Stimulated activated CD4-positive, alpha-beta T cell treated with anti-CD3 and anti-CD28 coated beads, Interleukin-15, amount 100 ng/mL, for 1 hour (primary cell): ENCODE measurements at places on chromosomes 7 and 10.

DNA sequence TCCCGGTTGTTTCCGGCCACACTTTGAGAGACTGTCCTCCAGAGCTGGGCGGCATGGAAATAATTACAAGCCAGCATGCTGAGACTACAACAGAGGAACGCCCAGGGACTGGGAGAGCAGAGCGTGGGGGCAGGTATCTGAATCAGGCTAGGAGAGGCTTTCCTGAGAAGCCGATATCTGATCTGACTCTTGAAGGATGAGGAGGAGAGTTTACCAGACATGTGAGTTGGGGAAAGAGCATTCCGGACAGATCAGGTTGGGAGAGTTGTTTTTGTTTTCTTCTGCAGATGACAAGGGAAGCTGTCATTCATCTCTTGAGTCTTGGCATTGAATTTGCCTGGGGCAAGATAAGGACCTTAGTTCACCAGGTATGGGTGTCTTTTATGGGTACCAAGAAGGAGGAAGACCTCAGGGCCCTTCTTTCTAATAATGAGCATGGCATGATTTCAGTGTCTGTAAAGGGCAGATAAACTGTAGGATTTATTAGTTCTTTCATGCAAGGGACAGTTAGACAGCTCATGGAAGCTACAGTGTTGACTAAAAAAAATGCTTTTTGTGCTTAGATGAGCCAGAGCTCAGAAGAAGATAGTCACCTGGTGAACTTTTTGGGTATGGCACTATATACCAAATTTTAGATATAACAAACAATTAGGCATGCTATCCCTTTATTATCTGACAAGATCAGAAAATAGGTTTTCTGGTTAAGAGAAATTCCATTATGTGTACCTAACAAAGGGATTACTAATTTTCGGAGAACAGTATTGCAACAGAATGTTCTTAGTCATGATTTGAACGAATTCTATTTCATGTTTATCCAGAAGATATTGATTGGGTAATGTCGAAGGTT, 36.2 kb downstream of the WBP1L start:
- DNase-seq = no peak

- DNase-seq = no peak
Observed at GRCh38 chr10:130926442-130926841, 385.1 kb downstream of the TCERG1L start.

DNA sequence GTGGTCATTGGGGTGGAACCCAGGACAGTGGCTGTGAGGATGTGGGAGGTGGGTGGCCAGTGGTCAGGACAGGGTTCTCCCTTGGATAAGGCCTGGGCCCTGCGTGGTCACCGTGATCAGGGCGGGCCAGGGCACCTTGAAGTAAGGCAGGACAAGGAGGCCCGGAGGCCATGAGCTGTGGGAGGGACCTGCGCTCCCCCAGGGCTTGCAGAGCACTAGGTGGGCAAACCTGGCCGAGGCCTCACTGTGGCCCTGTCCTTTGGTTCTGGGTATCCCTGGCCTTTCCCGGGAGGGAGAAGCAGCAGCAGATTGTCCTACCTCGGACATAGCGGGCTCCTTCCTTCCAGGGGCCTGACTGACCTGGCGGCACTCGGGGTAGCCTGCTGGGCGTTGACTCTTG, 144.8 kb upstream of the RET start:
- DNase-seq = no peak

GRCh38 chr10:96377816-96378294, 19.1 kb upstream of the OPALIN start:
- DNase-seq = no peak

DNA sequence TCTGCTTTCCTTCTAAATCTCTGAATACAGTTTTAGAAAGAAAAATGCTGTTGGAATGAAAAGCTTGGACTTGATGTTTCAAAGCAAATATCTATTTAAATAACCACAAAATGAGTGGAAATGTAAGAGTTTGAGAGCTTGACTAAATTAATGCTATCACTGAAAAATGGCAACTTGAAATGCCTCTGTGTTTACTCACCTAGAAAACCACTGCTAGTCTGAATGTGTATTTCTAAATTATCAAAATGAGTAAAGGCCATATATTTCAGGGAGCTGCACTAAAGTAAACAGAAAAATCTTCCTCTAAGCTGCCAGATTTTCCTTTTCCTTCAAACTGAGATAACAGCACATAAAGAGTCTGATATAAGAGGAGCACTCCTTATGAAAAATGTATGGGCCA, 87.9 kb downstream of the DPY19L1 start:
- DNase-seq = no peak

GRCh38 chr10:62980687-62981086, 152.4 kb upstream of the NRBF2 start:
- no peak for DNase-seq
